PC-9 (cell line): ENCODE measurements at places on chromosomes 12 and 14.

GRCh38 chr14:104820669-104821228 lies 19.8 kb downstream of the ZBTB42 start:
- no peak for DNase-seq

DNA sequence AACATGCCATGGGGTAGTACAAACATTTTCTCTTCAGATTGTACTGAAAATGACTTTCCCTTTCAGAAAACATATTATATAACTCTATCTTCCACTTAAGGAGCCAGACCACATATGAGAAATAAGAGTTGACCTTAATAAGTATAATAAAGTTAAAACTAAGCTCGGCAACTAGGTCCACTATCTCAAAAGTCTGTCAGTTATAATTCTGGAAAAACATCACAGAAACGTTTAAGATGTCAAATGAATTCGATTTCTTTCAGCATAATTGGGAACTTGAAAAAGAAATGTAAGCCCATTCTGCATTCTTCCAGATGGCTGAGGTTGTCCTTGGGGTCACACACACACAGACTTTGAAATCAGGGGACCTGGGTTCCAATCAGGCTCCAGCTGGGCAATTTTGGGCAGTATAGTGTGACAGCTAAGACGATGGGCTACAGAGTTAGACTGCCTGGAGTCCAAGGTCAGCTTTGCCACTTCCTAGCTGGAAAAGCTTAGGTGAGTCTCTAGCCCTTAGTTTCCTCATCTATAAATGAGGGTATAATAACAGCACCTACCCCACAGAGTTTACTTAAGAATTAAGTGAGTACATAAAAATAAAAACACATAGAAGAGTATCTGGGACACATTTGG lies 75.6 kb downstream of the PPP2R5E start:
- no peak for DNase-seq

GRCh38 chr14:99947695-99948094 lies 117.5 kb upstream of the EVL start:
- DNase-seq, result no peak

GRCh38 chr12:9650151-9650576 lies 19.3 kb upstream of the CLEC2D start:
- no peak for DNase-seq

GRCh38 chr14:67188326-67188725 lies 914 bp upstream of the GARIN2 start:
- peak; percentile 71 for DNase-seq

GRCh38 chr14:74843653-74844052 lies 32.3 kb downstream of the PROX2 start:
- DNase-seq, result no peak

GRCh38 chr14:80906946-80907345 lies 34.6 kb downstream of the CEP128 start:
- no peak for DNase-seq

GRCh38 chr14:32627545-32628298 lies 298.6 kb downstream of the AKAP6 start:
- no peak for DNase-seq

DNA sequence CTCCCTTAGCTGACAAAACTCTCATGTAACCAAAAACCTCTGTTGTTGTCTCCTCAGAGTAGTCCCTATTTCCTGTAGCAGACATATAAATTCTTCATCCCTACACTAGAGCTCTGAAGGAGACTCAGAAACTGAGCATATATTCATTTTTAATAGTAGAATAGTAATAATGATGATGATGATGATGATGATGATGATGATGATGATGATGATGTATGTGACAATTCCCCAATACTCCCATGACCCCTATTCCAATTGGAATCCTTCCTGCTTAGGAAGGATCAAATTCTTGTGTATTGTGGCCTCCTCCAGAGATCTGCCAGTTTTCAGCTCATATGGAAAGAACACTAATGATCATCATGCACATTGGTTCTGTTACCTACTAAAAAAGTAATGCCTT lies 26.7 kb downstream of the RASSF9 start:
- no peak for DNase-seq

DNA sequence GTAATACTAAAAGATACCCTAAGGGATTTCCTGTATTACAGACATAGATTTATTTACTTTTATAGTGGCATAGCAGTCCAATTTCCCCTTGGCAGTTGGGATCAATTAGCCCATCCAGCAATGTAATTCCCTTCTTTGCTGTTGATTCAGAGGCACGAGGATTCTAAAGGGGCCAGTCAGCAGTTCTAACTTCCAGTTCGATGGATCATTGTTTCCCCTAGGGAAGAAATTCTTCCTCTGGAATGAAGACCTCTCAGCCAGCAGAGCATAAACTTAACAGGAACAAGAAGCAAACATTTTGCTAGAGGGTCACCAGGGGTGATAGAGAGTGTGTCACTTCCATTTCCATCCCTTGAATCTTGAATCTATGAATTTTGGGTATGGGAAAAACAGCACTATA lies 395.7 kb upstream of the NOVA1 start:
- DNase-seq, result no peak

GRCh38 chr14:54364555-54365415 lies 32.0 kb upstream of the CDKN3 start:
- peak; percentile 53 for DNase-seq
